ENCODE measurements at places on chromosomes 1 and 21. TPM values are rescaled to one million over a fixed set of nuclear protein-coding genes. Genes with fewer than 3 reads are reported as not detected.

Gene AQP10
- not detected for total RNA-seq

Gene C1orf94
- not detected for total RNA-seq

Gene EDARADD
- 0.20 TPM for total RNA-seq

DNA sequence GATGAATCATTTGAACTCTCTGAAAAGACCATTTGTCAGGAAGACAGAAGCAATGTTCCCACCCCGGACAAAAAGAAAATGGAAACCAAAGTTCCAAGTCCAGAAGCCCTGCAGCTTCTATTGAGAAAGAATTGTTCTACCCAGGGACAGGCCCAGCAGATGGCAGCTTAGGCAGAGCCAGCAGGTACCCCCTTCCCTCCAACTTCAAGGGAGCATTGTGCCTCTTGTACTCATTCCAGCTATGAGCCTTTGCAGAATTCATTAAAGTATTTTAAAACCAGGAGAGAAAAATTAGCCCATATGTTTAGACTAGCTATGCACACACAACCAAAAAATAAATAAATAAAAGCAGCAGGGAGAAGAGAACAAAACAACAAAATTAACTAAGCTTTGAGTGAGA is 85.2 kb upstream of the KCND3 start:
- no peak for DNase-seq

DNA sequence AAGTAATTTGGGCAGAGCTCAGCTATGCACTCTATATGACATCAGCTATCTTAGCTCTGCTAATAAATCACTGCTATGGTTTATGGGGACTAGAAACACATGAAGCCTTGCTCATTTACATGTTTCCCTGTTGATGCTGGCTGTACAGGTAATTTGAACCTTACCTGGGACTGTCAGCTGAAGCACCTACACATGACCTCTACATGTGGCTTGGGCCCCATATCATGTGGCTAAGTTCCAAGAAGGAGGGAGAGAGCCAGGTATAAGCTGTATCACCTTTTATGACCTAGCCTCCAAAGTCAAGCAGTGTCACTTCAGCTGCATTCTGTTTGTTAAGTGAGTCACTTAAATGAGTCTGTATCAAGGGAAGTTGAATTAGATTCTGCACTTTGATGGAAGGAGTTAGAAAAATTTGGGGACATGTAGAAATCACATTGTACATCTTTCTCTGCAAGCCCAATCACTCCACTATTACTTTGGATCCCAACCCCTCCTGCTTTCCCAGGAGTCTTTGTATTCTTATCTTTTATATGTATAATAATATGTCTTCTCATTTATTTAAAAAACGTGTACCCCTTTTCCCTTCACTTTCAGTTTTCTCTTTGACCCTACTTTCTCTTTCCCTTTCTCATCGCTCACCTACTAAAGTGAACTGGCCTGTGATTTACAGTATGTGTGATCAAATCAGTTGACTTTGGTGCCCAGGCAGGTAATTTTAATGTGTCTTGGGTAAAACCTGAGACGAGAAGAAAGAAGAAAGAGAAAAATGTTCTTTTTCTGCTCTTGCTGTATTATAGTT is 53.4 kb upstream of the PRKACB start:
- no peak for DNase-seq

DNA sequence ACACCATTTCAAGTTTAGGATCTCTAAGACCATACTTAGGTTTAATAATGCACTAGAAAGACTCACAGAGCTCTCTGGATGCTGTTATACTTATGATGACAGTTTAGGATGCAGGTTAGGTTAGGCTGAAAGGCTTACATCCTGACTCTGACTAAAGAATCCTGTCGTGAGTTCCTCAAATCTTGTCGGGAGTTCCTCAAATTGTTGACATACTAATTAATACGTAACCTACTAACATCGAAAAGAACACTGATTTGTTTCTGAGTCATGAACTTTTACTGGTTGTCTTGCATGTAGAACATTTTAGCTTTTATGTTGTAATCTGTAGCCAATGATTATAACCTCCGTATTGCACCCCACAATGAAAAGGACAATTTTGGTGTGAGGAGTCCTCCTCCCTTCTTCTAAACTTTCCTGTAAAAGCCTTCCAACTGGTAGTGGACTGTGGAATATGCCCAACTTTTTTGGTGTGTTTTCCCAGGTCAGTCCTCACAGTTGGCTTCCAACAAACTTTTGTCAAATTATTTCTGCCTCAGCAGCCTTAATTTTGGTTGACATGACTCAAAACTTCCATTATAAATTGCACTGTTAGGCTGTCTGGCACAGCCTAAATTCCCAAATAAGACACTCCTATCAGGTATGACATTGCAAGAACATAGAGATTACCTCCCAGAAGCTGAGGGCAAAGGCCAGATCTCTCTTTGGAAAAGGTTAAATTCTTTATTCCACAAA is 107.9 kb upstream of the PALMD start:
- no peak for DNase-seq

GRCh38 chr1:54421101-54421504 is 14.9 kb upstream of the SSBP3 start:
- no peak for DNase-seq

DNA sequence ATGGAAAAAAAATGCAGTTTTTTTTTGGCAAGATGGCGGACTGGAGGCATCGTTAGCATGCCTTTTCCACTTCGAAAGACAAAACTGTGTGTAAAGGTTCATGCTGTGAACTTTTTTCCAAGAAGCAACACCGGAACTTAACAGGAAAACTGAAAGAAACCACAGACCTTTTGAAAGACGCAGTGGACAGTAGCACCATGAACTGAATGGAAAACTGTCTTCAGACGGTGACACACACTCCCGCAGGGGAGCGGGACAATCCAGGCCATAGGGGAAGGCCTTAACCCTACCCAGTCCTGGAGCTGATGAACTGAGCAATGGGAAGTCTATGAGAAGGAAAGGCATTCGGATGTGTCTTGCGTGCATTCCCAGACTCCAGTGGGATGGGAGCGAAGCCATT is 54.9 kb downstream of the NEK7 start:
- no peak for DNase-seq

- DNase-seq, result no peak
These were observed 32.5 kb upstream of the SMYD2 start for GRCh38 chr1:214248311-214249085.

- no peak for DNase-seq
These were observed 22.4 kb downstream of the DSTYK start for GRCh38 chr1:205189131-205189530.

DNA sequence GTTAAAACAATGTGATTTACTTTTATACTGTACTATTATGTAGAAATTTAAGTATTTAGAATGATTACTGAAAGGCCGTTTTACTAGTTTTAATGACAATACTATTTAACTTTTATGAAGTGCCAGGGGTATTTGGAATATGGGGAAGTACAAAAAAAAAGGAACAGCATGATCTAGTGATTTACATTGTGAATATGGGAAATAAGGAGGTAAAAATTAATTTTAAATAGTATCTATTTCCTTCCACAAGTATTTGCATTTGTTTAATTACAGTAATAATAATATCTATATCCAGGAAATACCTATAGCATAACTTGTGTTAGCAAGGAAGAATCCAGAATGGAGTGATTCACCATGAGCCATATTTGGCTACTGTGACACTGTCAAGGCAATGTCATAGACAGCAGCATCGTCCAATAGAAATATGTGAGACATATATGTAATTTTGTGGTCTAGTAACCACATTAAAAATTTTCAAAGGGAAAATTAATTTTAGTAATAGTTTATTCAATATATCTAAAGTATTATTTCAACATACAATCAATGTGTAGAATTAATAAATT is 22.0 kb downstream of the CNST start:
- no peak for DNase-seq

GRCh38 chr1:169027607-169028320 is 78.7 kb upstream of the ATP1B1 start:
- DNase-seq, result no peak

DNA sequence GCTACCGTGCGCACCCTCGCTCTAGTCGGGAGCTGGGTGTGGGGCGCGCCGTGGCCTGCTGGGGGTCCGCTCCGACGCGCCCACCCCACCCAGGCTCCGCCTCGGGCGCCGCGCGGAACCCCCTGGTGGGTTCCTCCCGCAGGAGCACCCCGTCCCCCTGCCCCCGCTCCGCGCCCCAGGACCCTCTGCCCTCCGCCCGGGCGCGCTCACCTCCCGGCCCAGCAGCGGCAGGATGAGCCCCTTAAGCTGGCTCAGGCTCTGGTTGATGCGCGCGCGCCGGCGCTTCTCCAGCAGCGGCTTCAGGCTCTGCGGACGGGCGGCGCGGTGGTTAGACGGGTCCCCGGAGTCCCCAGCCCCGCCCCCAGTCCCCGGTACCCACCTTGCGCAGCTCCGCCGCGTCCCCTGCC is 319 bp downstream of the HES2 start:
- DNase-seq, result no peak

DNA sequence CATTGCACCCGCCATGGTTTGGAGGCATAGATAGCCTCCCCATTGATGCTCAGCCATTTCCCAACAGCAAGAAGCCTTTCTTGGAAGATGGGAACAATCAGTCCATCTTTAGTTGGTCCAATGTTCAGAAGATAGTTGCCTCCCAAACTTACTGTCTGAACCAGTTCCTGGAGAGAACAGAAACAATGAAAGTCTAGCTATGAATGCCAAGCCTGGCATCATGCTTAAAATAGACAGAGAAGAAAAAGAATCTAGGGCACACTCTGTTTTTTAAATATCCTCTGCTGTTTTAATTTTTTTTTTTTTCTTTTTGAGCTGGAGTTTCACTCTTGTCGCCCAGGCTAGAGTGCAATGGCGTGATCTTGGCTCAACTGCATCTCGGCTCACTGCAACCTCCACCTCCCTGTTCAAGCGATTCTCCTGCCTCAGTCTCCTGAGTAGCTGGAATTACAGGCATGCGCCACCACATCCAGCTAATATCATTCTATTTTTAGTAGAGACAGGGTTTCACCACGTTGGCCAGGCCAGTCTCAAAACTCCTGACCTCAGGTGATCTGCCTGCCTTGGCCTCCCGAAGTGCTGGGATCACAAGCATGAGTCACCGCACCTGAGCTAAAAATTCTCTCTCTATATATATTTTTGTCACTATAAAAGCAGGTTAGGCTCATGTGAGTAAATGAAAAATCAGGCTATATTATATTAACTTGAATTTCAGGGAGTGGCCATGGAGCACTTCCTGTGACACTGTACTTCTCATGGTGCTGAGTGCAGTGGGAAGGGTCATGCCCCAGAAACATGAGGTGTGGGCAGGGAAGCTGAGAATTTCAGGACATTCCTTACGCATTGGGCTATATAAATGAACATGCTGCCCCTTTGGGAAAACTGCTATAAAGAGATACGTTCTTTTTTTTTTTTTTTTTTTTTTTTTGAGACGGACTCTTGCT is 19.1 kb downstream of the FUCA1 start:
- no peak for DNase-seq

GRCh38 chr1:177799746-177800145 is 170.1 kb downstream of the SEC16B start:
- no peak for DNase-seq

DNA sequence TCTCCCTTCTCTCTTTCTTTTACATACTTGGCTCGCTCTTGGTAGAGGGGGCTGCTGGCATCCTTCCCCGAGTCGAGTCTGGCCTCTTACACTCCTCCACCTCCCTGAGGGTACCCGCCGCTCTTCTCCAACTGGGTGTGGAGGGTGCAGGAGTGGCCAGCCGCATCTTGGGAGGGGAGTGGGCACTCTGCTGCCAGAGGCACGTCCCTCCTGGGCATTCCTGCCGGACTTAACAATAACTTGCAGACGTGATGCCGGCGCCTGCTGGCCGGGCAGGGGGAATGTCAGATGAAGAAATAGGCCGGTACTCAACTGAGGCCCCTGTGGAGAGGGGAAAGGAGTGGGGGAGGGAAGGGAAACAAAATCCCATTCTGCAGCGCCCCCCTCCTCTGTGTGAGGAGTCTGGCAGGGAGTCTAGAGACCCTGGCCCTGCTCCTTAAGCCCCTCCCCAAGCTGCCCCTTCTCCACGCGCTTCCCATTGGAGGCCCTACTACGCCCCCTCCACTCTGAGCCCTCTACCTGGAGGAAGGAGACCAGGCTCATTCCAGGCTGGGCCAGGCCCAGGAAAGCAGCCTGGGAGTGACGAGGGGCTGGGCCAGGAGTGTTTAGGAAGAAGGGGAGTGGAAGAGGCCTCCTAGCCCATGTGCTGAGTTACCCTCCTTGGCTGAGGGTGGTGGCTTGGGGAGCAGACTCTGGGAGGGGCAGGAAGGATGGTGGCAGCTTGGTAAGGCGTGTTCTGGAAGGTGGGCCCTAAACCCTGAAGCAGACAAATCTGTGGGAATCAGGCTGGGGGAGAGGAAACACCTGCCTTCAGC is 1.8 kb downstream of the ATP2B4 start:
- DNase-seq, result no peak

DNA sequence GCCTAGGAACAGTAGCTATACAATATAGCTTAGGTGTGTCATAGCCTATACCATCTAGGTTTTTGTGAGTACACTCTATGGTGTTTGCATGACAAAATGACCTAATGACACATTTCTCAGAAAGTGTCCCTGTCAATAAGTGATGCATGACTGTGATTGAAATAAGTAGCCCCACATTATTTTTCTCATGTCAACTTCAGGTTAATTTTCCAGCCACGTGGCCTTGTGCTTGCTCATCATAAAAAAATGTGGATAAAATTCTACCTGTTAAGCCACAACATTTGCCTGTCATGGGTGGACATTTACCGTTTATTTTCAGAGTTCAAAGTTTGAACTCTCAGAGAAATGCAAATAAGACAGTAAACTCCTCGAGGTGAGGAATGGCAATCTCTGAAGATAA is 5.5 kb downstream of the DISC1 start:
- DNase-seq, result no peak

DNA sequence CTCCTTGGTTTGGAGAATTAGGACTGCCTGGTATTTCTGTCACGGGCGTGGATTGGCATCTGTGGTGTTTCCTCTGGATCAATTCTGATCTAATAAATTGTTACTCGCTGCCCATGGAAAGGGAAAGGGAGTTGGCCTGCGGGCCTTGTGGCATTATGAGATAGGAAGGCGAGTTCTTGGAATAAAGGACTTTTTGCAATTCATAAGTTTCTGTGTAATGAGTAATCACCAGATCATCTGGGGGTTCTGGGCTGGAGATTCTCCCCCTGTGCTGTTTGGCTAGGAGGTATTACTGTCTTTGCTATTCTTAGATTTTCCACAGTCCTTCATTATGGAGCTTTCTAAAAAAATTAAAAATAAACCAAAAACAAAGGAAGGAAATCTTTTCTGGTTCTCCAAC is 315.9 kb downstream of the CAMTA1 start:
- DNase-seq, result no peak

GRCh38 chr1:32334864-32335534 is 1.0 kb downstream of the MARCKSL1 start:
- DNase-seq, result peak; percentile 56

- no peak for DNase-seq
These were observed 41.7 kb downstream of the DIP2A start for GRCh38 chr21:46500224-46500861.

GRCh38 chr1:16440131-16440469 is 424 bp upstream of the NECAP2 start:
- DNase-seq, result no peak

DNA sequence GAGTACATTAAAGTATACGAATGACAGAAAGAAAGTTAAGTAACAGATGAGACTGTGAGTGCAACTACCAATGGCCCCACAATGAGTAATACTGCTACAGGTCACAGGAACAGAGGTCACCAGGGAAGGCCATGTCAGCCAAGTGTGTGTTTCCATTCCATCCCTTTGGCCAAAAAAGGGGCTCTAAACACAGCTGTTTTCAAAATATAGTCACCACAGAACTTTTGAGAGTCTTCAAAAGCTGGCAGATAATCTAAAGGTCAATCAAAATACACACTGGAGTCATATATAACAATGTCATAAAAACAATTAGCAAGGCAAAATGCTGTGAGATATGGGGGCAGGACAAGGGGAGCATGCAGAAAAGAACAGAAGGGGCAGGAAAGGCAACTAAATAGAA is 10.2 kb downstream of the USP24 start:
- DNase-seq, result no peak

- no peak for DNase-seq
These were observed 69.6 kb upstream of the GJB5 start for GRCh38 chr1:34685225-34685624.

Measured in left lobe of liver (tissue), 2 donors.